ENCODE measurements at places on chromosomes 16 and 17.

GRCh38 chr17:44578947-44579346 lies 21.7 kb downstream of the FZD2 start:
- no peak for DNase-seq

DNA sequence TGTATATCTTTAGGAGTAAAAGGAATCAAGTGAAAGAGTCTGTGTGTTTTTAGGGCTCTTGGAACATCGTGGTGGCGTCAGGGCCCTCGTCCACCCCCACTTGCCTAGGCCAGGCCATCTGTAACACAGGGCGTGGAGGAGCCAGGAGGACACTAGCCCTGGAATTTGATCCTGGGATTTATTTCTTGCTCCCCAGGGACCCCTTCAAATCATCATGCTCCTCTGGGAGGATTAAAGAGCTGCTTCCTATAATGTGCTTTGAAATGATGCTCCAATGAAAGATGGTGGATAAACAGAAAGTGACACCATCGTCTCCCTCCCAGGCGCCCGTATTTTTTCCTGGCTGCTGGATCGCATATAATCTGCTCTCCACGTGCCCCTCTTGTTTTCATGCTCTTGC lies 113.3 kb downstream of the AATF start:
- no peak for DNase-seq

DNA sequence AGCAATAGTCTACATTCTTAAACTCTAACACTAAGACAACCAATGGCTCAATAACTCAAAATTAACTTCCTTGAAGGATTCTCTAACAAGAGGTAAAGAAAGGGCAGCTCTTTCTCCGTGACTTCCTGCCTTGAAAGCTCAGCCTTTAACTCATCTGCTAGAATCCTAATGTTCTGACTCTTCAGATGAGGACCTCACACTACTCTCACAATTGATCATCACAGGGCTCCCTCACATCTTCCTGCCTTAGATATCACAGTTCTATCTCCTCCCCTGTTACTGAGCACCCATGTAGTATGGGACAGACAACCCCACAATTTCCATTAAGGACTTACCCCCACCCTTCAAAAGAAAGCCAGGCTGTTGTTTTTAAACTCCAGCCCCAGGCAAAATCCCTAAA lies 33.5 kb downstream of the SMURF2 start:
- DNase-seq, result no peak

GRCh38 chr17:77958716-77959125 lies 218 bp downstream of the TNRC6C start:
- DNase-seq, result no peak

GRCh38 chr17:35467824-35468223 lies 19.3 kb upstream of the SLFN13 start:
- DNase-seq, result no peak

DNA sequence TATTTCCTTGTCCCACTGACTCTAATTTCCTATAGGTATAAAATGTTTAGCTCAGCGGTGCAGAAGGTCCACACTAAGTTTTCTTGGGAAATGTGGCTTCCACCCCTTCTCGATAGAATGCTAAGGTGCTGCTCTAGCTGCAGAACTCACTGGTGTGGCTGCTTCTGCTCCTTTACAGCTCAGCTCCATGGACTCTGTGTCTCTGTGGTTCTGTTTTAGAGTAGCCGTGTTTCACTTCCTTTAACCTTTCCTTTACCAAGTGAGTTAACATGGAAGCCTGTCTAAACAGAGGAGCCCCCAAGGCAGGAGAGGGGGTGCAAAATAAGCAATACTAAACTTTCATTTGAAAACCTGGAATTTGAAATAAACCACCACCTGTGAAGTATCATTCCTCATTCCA lies 65.3 kb downstream of the SPECC1 start:
- DNase-seq, result no peak

GRCh38 chr16:11325404-11326083 lies 19.7 kb upstream of the RMI2 start:
- no peak for DNase-seq

- no peak for DNase-seq
Measured at GRCh38 chr17:43399839-43400328, 1.1 kb downstream of the ARL4D start.

- no peak for DNase-seq
Measured at GRCh38 chr16:12245921-12246720, 269.6 kb downstream of the SNX29 start.

- DNase-seq, result no peak
Measured at GRCh38 chr17:29136998-29137730, 43.0 kb downstream of the MYO18A start.

DNA sequence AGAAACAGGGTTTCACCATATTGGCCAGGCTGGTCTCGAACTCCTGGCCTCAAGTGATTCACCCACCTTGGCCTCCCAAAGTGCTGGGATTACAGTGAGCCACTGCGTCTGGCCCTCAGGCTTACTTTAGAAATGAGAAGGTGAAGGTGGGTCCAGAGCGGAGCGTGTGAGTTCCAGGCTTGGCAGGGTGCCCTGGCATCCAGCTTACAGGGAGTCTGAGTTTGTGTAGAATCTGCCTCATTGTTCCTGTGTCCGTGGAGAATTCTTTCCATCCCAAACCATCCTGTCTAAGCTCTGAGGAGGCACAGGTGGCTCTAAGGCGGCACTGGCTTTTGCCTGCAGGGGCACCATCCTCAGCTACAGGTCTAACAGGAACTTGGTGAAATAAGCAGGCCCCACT lies 50.6 kb downstream of the RAB11FIP3 start:
- DNase-seq, result no peak

- DNase-seq, result no peak
Measured at GRCh38 chr16:16032271-16032979, 83.0 kb downstream of the ABCC1 start.

- no peak for DNase-seq
Measured at GRCh38 chr16:4376126-4376892, 4.7 kb downstream of the VASN start.

DNA sequence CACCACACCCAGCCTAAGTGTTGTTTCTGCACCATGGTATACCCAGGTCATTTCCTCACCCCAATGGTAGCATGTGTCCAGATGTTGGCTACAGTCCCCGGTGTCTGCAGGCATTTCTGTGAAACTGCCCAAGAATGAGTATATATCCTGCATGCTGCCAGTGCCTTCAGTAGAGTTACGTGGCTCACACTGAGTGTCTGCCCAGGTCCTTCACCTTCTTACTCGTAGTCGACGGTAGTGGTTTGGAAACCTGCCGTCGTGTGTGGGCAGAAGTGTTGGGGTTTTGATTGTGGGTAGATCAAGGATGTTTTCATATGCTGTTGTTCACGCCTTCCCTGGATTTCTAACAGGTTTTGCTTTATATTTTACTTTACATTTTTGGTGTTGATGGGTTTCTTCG lies 16.8 kb downstream of the TCF25 start:
- peak; percentile 30 for DNase-seq

DNA sequence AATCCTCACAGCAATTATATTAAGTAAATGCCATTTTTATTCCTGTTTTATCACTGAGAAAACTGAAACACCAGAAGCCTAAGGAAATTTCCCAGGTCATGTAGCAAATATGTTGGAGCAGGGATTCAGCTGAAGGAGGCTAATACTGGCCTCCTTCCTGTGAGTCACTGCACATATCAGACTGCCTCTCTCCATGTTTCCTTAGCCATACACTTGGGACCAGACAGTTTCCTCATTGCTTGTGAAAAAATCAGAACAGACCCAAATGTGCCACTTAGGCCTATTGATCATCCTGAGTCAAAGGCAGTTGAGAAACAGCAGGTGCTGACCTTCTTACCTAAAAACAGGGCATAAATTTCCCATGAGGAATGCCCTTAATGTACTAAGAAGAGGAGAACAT lies 18.9 kb upstream of the ELAC2 start:
- DNase-seq, result no peak

DNA sequence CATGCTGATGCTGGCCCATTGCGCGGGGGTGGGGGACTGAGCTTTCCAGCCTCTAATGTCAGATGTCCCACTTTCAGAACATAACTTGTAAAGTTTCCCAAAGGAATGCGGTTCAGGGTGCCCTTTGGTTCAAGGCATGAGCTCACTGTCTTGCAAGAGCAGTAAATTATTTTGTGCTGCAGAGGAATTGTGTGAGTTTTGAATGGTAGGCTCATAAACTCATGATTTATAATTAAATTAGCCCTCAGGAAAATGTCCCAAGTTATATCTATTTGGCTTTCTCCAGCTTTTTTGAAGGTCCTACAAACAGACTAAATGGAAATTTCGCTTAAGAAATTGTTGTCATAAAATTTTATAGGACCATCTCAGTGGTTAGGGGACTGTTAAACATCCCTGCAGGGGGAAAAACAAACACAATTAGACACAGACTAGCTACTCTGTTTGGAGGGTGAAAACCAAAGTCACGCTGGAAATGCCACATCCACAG lies 321.8 kb downstream of the HS3ST3B1 start:
- no peak for DNase-seq

GRCh38 chr17:58338454-58338840 lies 9.9 kb upstream of the TSPOAP1 start:
- DNase-seq, result no peak

GRCh38 chr16:54335230-54335629 lies 48.6 kb upstream of the IRX3 start:
- DNase-seq, result no peak

DNA sequence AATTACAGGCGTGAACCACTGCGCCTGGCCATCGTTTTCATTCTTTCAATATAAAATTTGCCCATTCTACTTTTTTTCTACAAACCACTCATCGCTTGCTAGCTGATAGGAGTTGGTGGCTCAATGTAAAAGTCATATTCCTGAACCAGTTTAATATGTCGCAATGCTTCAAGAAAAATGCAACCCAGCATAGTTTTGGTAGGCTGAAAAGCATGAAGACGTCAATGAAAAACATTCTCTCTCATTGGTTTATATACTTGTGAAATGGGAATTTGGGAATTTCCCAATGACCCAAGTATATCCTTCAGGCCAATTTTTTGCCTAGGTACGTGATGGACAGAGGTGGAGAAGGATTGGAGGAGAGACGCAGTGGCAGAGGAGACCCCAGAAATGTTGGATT lies 26.9 kb downstream of the USP43 start:
- DNase-seq, result no peak

DNA sequence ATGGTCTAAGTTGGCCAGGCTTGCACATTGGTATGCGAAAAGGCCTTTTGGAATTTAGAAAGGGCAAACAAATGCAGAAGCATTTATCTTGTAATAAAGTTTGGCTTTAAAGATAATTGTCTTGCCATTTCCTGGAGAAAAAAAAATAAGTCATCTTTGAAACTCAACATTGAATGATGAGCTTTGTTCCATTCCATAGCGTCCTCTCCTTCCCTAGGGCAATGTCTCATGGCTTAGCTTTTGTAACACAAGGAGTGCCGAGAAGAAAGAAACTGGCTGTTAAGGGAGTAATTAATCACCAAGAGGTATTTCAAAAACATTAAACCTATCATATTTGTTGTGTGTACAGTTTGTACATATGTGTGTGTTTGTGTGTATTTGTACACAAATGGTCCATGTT lies 372.3 kb downstream of the NPIPA8 start:
- no peak for DNase-seq

GRCh38 chr16:57048095-57048494 lies 44.3 kb upstream of the CPNE2 start:
- no peak for DNase-seq

DNA sequence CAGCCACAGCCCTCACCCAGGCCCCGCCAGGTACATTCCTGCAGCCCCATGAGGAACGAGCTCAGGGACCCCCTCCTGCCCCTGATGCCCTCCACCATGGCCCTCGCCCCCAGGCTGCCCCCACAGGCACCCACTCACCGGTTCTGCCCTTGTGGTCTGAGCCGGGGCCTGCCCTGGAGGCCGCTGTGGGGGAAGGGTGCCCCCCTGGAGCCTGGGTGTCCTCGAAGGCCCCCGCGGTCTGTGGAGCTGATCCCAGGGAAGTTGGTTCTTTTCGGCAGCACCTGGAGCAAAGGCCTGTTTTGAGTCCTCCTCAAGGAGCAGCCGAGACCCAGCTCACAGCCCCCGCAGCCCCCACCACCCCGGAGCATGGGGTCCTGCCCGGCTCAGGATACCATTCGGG lies 2.4 kb downstream of the PABPN1L start:
- DNase-seq, result no peak

GRCh38 chr16:83891742-83892141 lies 7.2 kb upstream of the MLYCD start:
- DNase-seq, result no peak

DNA sequence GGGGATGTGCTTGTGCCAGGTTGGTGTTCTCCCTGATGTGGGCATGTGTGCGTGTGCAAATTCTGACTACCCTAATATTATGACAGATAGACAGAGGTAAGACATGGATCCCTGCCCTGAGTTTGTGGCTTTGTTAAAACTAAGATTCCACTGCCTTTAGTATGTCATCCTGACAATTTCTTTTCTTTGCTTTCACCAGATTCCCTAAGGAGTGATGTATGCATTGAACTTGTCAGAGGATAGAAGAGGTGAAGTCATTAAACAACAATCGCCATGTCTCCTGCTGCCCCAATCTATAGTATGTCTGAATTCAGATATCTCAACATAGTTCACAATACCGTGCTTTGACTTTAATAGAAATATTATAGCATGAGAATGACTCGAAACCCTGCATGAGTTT lies 137.1 kb upstream of the ELAC2 start:
- no peak for DNase-seq

DNA sequence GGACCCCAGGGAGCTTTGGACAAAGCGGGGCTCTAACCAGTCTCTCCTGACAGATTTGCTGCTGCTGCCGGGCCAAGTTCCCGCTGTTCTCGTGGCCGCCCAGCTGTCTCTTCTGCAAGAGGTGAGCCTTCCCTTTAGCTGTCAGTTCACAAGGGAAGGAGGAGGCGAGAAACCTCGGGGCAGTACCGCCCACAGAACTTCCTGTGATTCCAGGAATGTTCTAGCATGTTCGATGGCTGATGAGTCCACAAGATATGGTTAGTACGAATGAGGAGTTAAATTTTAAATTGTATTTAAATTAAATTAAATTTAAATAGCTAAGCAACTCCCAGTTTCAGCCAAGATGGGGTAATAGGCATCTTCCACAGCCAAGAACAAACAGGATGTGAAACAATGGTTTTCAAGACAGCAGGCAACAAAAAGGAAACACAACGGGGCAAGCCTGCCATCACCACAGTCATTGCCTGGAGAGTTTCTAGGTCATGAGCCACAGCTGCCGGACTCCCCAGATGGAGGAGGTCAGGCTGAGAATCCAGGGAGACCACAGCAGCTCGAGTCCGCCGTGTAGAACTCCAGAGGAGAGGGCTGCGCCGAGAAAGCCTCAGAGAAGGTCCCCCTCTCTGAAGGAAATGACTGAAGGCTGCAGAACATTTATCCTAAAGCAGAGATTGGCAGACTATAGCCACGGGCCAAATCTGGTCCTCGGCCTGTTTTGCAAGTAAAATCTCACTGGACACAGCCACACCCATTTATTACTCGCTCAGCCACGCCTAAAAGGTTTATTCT lies 9.5 kb upstream of the TCF25 start:
- DNase-seq, result no peak

- peak; percentile 49 for DNase-seq
Measured at GRCh38 chr16:23949630-23950290, 114.0 kb downstream of the PRKCB start.
